ENCODE measurements at places on chromosomes 7 and 10. TPM values are rescaled to one million over a fixed set of nuclear protein-coding genes. Genes with fewer than 3 reads are reported as not detected.

Gene CRTAC1
- total RNA-seq: not detected

Gene FAM237B
- not detected for total RNA-seq

Gene SPDYE8
- total RNA-seq: not detected

Gene LHFPL3
- not detected for total RNA-seq

Gene EGFR
- 94.1 TPM for total RNA-seq

Gene EGR2
- total RNA-seq: 0.13 TPM

Gene ITGB8
- 7.2 TPM for total RNA-seq

Gene NEUROD6
- total RNA-seq: not detected

Gene SOSTDC1
- total RNA-seq: not detected

Gene FEZF1
- not detected for total RNA-seq

Gene CASTOR2
- 7.5 TPM for total RNA-seq

Gene ITIH5
- total RNA-seq: not detected

Gene SUN3
- total RNA-seq: not detected

Gene GRM3
- total RNA-seq: not detected

Gene ANKRD1
- total RNA-seq: 251 TPM

Gene CDK13
- total RNA-seq: 44.0 TPM

Gene ZNF518A
- total RNA-seq: 10.0 TPM

Gene CYP2E1
- total RNA-seq: 0.52 TPM

Gene AKR1C8
- not detected for total RNA-seq

Gene AFAP1L2
- total RNA-seq: not detected

Gene CYP2C19
- total RNA-seq: not detected

Gene CNNM1
- total RNA-seq: 0.32 TPM

Gene BICC1
- total RNA-seq: 20.7 TPM

Gene NKX2-3
- not detected for total RNA-seq

Gene NPFFR1
- not detected for total RNA-seq

All from LHCN-M2 (cell line).